ENCODE measurements at places on chromosomes 1 and 21.

DNA sequence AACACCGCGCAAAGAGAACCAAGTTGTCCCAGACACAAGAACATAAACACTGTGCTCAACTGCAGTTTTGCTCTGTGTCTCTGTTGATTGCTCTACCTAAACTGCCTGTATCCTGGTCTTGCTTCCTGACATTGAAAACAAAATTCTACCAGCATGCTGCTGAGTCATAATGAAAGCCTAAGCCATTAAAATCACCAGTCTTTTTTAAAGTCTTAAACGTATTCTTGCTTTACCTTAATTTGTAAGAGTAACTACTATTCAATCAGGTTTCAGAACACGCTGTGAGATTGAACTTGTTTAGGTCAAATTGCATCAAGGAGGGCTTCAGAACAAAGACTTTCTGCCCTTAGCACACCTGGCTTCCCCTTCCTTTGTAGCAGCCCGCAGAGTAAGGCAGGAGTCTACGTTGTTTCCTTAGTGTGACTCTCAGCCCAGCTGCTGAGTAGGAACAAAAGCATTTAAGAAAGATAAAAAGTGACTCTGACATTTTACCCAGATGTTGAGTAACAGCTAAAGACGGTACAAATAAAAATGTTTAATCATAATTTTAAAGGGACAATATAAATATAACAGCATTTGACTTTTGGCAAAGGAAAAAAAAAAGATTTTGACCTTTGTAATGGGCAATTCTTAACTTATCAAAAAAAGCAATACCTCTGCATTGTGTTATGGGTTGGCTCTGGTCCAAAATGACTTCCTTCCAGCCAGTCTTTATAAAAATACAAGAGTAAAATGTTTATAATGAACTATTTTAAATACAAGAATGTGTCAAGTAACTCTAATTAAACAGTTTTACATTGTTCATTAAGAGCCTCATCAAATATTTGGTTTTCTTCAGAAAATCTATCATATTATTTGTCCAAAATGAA is 186.9 kb upstream of the ADGRL4 start:
- no peak for DNase-seq

DNA sequence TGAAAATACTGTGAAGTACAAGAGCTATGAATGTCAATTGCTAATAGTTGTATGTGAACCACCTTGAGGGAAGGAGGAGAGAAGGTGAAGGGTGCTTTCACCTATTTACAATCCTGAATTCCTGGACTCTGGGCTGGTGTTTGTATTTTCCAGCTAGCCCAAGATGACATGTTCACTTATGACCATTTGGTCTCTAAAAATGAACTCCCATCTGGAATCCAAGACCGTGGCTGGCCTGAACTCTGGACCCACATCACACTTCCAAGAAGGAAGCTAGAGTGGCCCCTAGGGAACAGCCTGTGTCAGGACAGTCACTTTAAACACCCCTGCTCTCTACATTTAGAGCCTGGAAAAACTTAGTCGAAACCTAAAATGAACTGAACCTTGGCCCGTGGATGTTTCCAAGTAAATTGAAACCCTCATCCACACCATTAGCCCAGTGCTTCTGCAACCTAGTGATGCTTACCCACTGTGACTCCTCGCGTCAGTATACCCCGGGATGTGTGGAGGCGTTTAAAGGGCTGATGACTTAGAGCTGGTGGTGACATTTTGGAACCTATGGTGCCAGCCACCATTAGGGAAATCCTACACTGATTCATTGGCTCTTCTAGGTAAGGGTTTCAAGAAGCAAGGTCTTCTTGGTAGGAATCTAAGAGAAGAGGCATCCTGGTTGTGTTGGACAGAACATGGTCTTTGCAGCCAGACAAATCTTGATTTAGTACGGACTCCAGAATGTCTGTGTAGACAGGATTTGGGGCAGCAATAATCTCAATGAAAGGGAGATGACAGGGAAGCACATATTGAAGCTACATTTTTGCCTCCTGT is 171.5 kb upstream of the IRF2BP2 start:
- no peak for DNase-seq

DNA sequence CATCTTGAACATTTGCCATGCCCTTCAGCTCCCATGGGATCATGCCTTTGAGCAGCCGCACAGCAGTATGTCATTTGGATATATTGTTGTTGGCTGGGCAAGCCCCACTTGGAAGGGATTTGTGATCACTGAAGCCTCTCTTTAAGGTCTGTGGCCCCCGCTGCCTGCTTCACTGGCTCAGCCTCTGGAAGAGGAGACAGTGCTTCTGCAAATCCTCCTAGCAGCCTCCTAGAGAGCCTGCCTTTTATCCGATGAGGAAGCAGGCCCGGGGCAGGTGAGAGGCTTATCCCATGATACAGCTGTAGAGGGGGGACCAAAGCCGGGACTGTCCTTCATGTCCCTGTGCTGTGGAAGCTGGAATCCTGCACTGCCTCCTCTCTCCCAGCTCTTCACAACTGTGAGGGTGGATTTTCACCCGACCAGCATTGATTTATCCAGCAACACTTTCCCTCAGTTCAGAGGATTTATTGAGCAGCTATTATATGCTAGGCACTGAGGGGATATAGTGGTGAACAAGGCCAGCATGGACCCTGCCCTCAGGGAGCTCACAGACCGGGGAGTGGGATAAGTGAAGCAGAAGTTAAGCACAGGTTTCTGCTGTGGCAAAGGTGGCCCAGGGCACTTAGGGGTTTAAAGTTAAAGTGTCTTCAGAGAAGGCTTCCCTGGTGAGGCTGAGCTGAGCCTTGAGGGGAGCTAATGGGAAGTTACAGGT is 3.9 kb downstream of the TMEM61 start:
- DNase-seq: no peak

DNA sequence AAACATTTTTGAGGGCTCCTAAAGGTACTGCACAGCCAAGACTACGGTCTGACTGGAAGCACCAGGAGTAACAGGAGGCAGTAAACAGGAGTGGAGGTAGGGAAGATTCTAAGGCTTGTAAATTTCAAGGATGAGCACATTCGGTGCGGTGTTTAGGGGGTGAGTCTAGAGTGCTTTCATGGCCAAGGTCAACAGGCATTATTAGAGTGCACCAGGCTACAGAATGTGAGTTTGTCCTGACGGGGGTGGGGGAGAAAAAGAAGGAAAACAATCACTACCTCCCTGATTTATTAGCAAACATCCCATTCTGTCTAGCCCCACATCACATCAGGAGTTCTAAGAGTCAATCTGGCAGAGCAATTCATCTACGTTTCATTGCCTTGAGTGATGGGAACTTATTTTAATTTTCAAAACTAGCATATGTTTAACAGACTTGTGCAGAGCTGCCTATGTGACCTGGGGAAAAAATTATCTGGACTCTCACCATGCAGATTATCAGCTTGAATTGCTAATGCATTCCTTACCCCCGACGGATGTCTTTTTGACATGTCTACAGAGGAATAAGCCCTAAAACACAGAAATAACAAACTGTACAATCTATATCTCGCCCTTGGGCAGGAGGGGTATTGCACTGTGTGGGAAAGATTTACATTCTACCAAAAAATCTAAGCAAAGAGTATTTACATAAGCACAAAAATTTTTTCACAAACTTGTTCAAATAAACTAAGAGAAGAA is 45.0 kb downstream of the APP start:
- no peak for DNase-seq

- no peak for DNase-seq
Observed at GRCh38 chr1:234875328-234875952, 253.2 kb downstream of the TOMM20 start.

GRCh38 chr1:51242546-51242945 is 6.5 kb downstream of the RNF11 start:
- DNase-seq: no peak

- DNase-seq: no peak
Observed at GRCh38 chr21:42830456-42831455, 48.6 kb downstream of the WDR4 start.

DNA sequence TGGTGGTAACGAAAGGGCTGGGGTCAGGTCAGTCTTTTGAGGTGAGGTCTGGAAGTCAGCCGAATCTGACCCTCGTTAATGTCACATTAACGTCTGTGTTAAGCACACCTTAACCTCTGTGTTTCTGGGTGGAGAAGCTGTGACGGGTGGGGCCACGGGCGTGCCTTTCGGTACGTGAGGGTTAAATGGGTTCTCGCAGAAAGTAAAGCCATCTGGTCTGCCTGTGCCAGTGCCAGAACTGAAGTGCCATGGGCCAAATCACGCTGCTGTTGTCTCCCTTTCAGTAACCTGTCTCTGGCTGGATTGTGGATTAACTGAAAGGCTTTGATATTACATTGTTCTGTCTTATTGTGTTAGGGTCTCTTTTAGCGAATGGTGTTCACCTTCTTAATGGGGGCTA is 14.4 kb downstream of the URB2 start:
- no peak for DNase-seq

- DNase-seq: no peak
Observed at GRCh38 chr1:101026430-101026788, 825 bp upstream of the DPH5 start.
